Left colon (tissue), 2 donors: ENCODE measurements at places on chromosomes 6 and 20. TPM values are rescaled to one million over a fixed set of nuclear protein-coding genes. Genes with fewer than 3 reads are reported as not detected.
A peak's percentile ranks its signal among the peaks of the same experiment; 100 is the strongest.

- DNase-seq: no peak
Measured at GRCh38 chr6:41694815-41695526, 40.4 kb downstream of the TFEB start.

GRCh38 chr6:17059022-17059421, 42.8 kb upstream of the STMND1 start:
- no peak for DNase-seq

MANEA gene
- 4.3 TPM for total RNA-seq

DNA sequence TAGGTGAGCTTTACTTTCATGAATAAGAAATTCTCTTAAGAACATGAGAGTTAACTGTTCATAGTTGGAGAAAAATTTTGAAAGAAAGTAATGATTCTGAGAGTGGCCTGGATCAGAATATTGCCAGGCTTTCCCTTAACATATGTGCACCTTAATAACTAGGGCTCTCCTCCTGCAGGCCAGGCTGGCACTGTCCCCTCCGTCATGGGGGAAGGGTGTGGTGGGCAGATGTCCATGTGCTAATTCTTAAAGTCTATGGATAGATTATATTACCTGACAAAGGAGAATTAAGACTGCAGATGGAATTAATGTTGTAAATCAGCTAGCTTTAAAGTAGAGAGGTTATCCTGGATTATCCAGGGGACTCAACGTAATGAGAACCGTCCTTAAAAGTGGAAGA, 10.9 kb upstream of the KLHL32 start:
- DNase-seq: no peak

LY6G6C gene
- not detected for total RNA-seq

DNA sequence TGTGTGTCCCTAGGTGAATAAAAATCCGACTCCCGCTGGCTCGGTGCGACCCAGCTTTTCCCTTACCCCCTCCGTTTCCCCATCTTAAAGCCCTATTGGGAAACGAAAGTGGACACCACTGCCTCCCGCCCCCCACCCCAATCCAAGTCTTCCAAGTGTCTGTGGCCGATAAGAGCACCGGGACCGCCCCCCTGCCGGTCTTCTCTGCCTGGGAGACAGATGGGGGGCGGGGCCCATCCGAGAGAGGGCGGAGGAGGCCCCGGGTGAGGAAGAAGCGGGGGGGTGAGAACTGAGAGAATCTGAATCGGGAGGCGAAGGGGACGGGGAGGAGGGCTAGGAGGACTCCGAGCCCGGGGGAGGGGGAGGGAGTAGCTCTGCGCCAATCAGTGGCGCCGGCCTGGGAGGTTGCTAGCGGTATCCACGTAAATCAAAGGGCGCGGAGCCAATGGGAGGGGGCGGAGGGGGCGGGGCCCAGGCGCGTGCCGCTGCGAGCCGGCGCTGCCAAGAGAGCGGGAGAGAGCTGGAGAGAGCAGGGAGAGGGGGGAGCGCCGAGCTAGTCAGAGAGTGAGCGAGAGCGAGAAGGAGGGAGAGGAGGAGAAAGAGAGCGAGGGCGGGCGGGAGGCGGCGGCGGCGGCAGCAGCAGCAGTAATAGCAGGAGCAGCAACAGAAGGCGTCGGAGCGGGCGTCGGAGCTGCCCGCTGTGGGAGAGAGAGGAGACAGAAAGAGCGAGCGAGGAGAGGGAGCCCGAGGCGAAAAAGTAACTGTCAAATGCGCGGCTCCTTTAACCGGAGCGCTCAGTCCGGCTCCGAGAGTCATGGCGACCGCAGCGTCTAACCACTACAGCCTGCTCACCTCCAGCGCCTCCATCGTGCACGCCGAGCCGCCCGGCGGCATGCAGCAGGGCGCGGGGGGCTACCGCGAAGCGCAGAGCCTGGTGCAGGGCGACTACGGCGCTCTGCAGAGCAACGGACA, at the start of gene POU3F2:
TSS of gene POU3F2 (plus strand) at position 515 of the 972 bp plus-strand sequence. CDS start at position 815, 300 bp downstream.
- peak; percentile 51 for DNase-seq

- no peak for DNase-seq
Measured at GRCh38 chr6:134774201-134774638, 175.7 kb downstream of the ALDH8A1 start.

GRCh38 chr6:154298297-154298696, 58.3 kb downstream of the IPCEF1 start:
- no peak for DNase-seq

DNA sequence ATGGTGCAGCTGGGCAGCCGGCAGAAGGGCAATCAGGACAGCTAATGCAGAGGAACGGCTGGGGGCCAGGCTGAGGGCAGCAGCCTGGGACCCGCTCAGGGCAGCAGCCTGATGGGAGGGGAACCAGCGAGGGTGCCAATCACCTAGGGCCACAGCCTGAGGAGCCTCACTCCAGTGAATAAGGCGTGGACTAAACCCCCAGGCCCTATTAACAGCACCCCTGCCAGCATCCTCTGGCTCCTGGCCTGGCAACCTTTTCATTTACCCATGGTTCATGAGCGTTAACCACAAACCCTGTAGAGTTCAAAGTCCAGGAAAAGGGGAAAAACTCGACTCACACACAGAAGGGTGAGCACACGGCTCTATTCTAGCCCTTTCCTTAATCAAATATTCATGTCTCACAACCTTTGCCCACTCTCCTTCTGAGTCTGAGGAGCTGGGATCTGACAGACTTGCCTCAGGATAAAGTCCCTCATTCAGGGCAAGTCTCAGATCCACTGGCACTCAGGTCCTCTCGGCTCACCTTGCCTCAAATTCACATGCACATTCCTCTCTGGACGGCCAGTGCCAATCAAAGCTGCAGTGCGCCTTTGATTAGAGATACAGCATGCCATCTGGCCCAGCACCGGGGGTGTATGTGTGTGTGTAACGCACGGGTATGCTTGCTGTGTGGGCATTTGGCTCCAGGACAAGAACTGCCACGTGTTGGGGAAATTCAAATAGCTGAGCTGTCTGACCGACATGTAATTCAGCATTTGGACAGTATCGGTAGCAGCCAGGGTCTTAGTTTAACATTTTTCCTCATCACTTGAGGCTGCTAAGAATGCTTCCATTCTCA, 86.9 kb upstream of the TRAF3IP2 start:
- DNase-seq: peak; percentile 59

DNA sequence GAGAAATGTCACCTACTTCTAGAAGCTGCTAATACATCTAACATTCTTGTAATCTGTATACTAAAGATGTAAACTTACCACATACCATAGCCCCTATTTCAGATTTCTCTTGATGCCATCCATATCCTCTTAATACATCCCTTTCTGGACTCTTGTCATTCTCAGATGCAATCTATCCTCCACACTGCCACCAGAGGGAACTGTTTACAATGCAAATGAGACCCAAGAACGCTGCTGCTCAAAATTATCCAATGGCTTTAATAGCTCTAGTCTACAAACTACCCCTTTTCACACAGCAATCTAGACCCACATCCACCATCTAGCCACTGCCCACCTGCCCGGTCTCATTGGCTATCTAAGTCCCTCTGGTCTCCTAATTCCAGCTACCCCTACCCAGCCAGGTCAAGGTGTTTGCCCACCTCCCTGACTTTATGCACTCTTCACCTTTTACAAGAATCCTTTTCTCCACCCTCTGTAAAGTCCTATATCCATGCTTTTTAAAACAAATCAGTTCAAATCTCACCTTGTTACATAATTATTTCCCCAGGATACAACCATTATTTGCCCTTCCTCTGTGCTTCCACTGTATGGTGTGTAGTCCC, 14.8 kb downstream of the FAXC start:
- no peak for DNase-seq

DNA sequence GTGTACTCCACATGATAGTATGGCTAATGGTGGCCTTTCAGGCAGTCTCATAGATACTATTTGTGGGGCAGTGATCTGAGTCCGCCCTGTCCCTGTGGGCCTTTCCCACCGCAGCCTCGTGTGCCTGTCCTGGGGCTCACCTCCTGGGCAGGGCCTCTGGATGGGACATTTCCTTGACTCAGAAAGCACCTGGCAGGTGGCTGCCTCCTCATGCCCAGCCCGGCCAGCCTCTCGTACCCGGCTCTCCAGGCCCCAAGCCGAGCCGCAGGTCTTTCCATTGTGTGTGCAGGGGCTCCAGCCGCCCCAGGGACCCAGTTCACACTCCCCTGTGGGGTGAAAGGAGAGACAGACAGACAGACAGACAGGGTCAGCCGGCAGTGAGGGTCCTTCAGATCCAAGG, 38.3 kb downstream of the RSPO4 start:
- DNase-seq: no peak
